ENCODE measurements at places on chromosomes 5 and 9.

- DNase-seq: peak; percentile 36
These were observed at the start of gene INSL4 for GRCh38 chr9:5231212-5231611. Gene INSL4 (plus strand): TSS chr9:5231419. CDS start chr9:5231524, 105 bp downstream.

- DNase-seq: peak; percentile 75
These were observed 76.2 kb upstream of the MYO10 start for GRCh38 chr5:17012289-17012688.

- peak; percentile 76 for DNase-seq
These were observed 141.6 kb upstream of the SPRY4 start for GRCh38 chr5:142466195-142466971.

GRCh38 chr5:91373006-91373405 lies 10.1 kb downstream of the ARRDC3 start:
- no peak for DNase-seq

DNA sequence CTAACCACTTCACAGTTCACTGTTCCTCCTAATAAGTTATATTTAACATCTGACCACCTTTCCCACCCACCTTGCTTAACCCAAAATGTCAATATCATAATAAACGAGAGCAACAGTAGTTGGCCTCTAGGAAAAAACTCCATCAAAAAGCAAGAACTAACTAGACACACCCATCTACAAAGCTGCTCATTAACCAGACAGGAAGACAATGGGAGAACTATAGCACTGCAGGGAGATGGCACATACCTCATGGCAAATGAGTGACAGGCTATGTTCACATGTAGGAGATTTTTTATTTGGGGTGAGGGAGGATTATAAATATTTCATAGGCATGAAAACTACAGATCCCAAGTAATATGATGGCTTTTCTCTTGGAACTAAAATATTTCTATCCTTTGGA lies 23.6 kb upstream of the CDK5RAP2 start:
- DNase-seq: no peak

- DNase-seq: peak; percentile 15
These were observed 6.5 kb downstream of the GHR start for GRCh38 chr5:42429694-42430093.

DNA sequence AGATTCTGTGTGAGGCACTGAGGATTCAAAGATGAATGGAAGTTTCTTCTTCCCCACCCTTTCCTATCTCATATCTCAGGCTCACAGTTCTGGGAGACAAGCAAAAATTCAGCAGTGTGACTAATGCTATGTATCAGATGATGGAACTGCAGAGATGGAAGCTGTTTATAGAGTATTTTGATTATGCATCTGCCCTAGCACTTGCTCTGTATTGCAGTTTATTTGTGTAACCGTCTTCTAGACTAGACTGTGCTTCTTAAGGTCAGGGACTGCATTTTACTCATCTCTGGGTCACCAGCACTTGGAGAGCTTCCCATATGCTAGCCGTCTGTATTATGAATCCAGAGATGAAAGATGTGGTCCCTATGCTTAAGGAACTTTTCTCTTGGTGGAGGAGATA lies 12.6 kb downstream of the CAVIN4 start:
- peak; percentile 71 for DNase-seq

GRCh38 chr5:91095313-91095712 lies 287.8 kb downstream of the ARRDC3 start:
- DNase-seq: no peak

DNA sequence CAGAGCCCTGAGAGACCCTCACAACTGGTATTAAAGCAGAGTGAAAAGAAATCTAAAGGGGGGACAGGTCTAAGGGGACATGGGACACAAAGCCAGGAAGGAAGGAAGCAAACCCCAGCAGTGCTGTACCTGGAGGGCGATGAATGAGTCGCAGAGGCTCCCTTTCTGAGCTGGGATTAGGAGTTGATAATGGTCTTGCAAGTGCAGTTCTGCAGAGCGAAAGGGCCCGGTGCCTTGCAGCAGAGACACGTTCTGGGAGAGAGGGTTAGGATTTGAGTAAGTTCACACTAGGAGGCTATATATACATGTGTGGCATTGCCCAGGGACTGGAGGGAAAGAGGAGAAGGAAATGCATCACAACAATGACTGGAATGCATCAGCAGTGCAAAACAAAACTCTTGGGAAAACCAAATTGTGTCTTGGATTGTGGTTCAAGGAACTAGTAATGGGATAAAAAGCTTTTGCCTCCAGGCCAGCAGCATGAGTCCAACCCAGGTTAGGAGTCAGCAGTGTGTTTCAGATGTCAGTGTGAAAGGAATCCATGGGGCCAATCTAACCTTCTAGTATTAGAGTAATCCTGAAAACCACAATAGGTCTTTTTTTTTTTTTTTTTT lies 38.8 kb upstream of the LIFR start:
- DNase-seq: peak; percentile 67

- no peak for DNase-seq
These were observed 1433.3 kb upstream of the C9orf72 start for GRCh38 chr9:29006628-29007027.

DNA sequence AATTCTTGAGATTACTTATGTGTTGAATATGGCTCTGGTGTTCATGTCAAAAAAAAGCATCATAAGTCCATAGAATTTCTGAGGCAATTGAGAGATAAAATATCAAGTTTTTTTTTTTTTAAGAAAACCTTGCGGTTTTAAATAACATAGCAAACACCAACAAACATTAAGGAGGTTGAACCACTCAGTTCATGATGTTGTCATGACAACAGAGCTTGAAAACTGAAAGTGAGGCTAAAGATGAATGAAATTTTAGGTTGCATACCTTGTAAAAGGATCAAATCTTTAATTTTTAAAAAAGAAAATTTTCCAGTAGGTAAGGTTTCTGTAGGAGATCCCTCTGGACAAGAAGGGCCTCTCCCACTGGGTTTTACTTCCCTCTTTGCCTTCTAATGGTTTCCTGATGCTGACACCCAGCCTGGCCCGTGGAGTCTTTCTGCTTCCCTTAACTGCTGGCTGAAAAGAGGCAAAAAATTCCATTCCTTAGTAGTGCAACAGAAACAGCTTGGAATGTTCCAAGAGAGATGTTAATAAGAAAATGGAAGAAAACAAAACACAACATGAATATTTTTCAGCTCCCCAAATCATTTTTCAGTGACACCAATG lies 60.0 kb upstream of the FER start:
- no peak for DNase-seq

GRCh38 chr5:177430972-177431316 lies 4.5 kb downstream of the GRK6 start:
- no peak for DNase-seq

GRCh38 chr5:162485666-162486292 lies 418.2 kb downstream of the GABRG2 start:
- no peak for DNase-seq

DNA sequence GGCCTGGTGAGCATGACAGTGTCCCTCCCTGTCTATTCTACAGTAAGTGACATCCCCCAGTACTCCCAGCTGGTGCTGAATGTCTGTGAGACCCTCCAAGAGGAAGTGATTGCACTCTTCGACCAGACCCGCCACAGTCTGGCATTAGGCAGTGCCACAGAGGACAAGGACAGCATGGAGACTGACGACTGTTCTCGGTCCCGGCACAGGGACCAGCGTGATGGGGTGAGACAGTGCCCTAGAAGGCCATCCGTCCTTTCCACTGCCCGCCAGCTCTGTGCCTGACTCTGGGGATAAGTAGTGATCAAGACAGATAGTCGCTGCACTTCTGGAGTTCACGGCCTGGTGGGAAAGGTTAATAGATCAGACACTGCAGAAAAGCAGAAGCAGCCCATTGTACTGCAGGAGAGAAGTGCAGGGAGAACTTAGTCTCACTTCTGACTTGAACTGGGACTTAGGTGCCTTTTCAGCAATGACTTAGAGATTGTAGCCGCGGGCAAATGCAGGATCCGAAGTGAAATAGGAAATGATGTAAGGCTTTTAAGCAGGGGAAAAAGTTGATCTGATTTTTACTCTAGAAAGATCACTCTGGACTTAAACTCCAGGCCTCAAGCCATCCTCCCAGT lies 28.4 kb downstream of the SH3GLB2 start:
- no peak for DNase-seq

- peak; percentile 64 for DNase-seq
These were observed 138.5 kb downstream of the SPOCK1 start for GRCh38 chr5:137360607-137361006.

DNA sequence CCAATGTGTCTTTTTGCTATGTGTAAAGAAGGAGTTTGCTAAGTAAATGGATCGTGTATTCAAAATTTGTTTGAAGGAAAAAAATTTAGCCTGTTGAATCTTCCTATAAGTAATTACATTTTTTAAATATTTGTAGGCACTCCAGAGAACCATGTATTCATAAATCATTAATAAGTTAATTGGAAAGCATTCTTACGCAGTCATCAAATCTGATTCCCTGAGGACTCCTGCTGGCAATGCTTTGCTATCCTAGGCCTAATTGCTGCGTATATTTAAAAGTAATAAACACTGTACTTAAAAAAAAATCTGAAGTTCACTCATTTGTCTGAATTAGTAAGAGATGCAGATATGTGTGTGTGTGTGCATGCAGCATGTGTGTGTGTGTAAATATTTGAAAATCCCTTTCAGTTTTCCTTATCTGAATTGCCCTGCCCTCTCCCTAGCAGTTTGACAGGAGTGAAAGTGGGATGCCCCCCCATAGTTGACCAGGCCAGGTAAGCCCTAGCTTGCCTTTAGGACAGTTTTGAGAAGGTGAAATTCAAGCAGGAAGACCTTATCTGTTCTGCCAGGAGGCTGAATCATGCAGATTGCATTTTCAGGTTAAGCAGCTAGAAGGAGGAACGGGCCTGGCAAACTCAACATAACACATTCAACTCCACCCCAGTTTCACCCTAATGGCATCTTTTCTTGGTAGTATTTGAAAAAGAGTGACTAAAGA lies 81.2 kb upstream of the DNAH5 start:
- no peak for DNase-seq

DNA sequence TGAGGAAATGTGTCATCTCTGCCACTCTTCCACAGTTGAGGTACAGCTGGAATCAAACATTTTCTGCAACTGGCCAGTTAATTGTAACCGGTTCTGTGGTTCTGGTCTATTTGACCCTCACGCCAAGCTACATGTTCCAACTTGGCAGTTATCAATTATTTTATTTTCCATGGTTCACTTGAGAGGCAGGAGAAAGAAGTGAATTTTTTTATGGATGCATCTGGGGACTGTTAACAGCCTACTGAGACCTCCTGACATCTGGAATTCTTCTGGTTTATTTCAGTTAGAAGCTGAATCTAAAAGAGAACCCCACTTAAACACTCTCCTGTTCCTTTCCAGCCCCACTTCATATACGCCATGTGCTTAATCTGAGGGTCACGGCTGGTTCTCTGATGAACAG lies 372.3 kb downstream of the DNAH5 start:
- no peak for DNase-seq

DNA sequence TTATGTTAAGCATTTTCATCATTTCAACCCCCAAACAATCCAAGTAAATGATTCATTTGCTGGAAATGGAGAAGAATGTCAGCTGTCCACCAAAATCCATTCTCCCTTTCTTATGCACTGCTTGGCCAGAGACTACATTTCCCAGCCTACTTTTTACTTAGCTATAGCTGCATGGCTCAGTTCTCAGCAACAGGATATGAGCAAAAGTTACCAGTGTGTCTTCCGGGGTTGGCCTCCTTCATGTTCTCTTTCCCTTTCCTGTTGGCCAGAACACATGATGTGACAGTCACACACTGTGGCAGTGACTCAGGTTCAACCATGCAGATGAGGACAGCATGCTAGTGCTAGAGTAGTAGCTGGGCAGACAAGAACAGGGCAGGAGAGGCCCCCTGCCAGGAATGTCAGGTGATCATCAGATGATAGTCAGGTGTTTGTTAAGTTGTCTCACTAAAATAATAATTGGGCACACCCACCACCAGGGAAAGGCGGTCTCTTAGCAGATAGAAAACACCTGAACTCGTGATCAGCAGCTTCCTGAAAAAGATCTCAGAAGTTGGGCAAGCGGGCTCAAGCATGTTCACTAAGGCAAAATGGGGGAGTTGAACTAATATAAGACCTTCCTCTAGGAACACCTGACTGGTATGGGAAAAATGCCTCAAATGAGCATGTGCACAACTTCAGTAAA lies 12.2 kb downstream of the GPR150 start:
- DNase-seq: peak; percentile 73

DNA sequence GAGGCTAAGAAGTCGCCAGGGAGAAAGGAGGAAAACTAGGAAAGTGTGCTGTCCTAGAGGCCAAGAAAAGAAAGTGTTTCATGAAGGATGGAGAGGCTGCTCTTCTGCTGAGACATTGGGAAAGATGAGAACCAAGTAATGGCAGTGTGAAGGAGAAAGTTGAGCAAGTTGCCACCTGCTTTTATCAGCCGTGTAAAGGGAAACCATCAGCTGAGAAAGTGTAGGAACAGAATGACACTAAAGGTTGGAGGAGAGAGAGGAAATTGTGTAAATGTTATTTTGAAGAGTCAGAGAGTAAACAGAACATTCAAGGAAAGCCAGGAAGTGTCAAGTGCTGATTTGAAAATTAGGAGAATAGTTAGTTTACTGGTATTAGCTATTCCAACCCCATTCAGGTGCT lies 125.0 kb downstream of the CEMIP2 start:
- no peak for DNase-seq

GRCh38 chr5:147727200-147727599 lies 55.3 kb downstream of the JAKMIP2 start:
- no peak for DNase-seq

GRCh38 chr9:93205896-93206575 lies 22.1 kb downstream of the WNK2 start:
- DNase-seq: no peak

GRCh38 chr9:98864281-98865174 lies 57.1 kb downstream of the GALNT12 start:
- peak; percentile 94 for DNase-seq

DNA sequence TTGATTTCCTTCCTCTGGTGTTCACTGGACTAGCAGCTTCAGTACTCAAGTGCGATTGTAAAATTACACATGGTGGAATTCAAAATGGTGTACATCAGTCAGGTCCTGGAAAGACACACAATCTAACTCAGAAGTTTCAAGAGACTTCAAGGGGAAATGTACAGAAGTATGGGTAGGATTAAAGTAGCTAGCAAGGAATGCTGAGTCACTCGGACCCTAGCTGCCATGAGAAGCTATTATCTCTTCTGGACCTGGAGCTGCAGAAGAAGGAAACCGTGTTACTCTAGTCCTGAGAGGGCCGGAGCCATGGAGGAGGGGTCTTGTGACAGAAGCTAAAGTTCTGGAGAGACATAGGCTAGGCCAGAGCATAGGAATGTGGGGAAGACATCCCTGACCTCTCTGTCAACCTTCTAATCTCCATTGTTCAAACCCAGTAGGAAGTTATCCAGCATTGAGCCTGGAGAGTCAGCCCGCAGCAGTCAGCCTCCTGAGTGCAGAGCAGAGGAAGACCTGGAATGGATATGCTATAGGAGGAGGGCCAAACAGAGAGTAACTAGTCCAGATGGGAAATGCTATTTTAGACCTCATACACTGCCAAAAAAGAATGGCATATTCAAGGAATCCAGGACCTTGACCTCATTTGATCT lies 84.3 kb downstream of the GHR start:
- DNase-seq: no peak

DNA sequence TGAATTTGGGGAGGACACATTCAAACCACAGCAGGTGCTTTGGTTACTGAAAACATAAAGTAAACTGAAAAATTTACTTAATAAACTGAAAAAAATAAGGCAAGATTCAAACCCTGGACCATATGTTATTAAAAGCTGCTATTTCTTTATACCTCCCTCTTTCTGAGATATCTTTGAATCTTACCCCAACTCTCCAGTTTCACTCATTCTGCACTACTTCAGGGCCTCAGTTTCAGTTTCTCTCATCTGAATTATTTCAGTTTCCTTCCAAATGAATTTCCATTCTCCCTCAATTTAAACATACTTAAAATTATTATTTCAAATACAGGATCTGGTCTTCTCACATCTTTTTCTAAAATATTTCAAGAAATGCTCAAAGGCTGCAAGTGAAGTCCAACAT lies 4.9 kb upstream of the OXCT1 start:
- no peak for DNase-seq

GRCh38 chr5:58450811-58451629 lies 8.9 kb downstream of the PLK2 start:
- DNase-seq: no peak

Measured in fibroblast of mammary gland (primary cell).